ENCODE measurements at places on chromosomes 1 and 21. TPM values are rescaled to one million over a fixed set of nuclear protein-coding genes. Genes with fewer than 3 reads are reported as not detected.
A peak's percentile ranks its signal among the peaks of the same experiment; 100 is the strongest.

DNA sequence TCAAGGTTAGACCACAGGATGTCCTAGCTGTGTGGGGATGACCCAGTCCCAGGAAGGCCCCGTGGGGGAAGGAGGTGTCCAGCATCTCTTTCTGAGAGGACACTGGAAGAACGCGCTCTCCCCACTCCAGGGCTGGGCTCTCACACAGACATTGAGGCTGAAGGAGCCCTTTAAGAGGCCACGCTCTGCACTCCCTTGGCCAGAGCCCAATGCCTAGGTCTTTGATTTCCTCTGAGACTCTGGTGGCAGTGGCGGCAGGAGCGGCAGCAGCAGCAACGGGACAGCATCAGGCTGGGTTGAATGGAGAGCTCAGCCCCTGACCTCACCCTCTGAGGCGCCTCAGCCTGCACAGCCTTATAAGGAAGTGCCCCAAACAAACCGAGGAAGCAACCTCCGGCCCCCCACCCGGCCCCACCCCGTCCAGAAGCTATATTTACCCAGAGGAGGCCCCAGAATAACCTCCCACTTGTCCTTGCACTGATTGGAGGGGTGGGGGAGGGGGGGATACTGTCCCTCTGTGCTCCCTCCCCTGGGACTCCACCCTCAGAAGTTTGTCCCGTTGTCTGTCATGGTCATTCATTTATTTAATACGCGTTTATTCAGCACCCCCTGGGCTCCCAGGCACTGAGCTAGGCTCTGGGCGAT is 12.3 kb downstream of the NES start:
- DNase-seq: no peak

DNA sequence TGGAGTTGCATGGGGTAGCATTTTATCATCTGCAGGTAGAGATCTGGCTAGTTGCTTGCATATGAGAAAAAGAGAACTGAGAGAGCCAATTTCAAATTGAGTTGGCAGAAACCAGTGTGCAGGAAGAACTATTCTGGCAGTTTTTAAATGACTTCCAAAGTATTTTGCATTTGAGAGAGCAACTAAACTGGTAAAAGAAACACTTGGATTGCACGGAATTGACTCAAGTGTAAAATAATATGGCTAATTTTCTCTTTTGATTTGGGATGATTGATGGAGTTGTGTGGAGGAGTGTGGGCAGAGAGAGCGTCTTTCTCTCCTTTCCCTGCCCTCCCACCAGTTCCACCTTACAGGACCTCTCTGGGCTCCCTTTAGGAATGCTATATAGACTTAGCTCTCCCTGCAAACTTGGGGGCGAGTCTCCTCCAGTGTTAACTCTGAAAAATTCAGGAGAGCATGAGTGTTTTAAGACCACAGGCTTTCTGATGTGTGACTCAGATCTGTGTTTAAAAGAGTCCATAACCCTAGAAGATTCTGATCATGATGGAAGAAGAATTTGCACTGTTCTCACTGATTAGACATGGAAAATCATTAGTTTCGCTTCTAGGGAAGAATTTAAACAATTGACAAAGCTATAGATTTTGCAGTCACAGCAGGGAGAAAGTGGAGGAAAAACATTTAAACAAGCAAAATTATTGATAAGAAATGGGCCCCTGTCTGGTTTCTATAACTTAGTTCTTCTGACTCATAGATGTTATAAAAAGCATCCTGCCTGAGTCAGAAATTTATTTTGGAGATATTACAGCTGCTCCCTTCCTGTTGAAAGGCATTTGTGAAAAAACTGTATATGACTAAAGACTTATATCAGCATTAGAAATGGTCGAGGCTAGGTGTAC is 24.9 kb upstream of the CTBS start:
- no peak for DNase-seq

DNA sequence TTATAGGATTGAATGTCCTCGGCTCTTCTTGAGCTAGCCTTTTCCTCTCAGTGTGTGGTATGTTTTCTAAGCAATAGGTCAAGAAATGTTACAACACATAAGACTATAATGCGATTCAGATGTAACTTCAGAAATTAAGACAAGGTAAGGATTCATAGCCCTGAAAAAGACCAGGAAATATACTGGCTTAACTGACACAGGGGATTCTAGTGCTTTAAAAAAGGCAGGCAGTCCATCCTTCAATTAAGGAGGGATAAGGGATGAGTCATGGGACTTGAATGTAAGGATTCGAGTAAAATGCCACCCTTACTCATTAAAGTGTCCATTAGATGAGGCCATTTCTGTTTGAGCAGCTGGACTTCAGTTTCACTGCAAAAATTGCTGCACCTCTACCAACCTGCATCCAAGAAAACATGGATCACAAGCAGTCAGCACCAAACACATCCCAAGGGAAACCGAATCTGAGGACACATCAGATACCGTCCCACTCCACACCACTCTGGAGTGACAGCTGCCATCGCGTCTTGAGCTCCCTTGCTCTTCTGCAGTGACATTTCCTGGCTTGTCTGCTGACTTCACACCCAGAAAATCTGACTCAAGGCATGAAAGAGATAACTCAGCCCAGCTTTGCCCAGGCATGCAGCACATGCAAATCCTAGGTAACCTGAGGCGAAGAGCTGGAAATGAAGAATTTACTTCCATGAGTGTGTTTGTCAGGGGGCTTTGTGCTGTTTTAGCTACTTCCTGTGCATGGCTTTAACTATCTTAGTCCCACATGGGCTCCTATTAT is 37.8 kb downstream of the NGF start:
- DNase-seq: no peak

SLAMF1 gene
- 0.71 TPM for total RNA-seq

OR6K3 gene
- total RNA-seq: not detected

- DNase-seq: no peak
Measured at GRCh38 chr1:63777286-63777685, 3.5 kb downstream of the ROR1 start.

MATN1 gene
- 0.18 TPM for total RNA-seq

LHX4 gene
- total RNA-seq: not detected

- DNase-seq: no peak
Measured at GRCh38 chr1:23593556-23594148, 34.4 kb upstream of the ID3 start.

CD1B gene
- total RNA-seq: not detected

DNA sequence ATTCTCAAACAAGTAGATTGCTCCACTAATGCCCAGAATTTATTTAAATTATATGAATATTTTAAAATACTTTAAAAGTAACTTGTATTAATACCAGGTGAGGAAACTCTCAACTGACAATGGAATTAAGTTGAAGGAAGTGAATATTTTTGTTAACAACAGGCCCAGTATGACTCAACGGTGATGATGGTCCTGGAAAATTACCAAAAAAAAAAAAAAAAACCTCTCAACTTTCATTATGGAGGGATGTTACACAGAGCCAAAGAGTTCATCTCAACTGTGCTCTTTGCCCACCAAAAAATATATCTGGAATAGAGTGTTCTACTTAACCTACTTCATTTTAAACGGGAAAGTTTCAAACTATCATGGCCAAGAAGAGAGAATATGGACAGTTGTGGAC is 28.3 kb downstream of the CFH start:
- no peak for DNase-seq

PLA2G2D gene
- not detected for total RNA-seq

TRIM17 gene
- 1.2 TPM for total RNA-seq

- peak; percentile 90 for DNase-seq
Measured at GRCh38 chr1:36321119-36321951, 2.1 kb downstream of the EVA1B start.

DNA sequence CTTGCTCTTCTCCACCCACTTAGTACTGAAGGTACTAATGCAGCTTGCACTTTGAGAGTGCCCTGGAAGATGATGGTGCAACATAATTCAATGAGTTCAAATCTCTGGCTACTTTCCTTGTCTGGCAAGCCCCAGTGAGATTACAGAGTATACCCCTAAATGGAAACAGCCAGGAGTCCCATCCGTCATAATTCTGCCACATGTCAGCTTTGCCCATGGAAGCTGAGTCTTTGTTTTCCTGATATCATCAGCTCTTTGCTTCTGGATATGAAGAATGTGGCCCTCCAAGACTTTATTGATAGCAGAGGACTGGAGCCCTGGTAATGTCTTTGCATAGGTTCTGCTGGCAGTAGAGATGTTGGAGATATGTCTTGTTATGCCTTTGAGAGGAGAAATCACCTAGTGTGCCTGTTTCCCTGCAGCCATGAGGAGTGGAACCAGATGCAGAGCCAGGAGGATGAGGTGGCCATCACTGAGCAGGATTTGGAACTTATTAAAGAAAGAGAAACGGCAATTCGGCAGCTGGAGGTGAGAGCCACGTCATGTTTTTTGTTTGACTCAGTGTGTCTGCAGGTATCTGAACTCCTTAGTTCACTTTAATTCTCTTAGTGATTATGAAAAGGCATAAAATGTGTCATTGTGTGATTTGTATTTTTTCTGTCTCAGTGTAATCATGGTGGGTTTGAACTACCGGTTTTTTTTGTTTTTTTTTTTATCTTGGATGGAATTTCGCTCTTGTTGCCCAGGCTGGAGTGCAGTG is 18.7 kb upstream of the PPP1R8 start:
- no peak for DNase-seq

ZYG11A gene
- total RNA-seq: 0.09 TPM

SELP gene
- 21.0 TPM for total RNA-seq

DNA sequence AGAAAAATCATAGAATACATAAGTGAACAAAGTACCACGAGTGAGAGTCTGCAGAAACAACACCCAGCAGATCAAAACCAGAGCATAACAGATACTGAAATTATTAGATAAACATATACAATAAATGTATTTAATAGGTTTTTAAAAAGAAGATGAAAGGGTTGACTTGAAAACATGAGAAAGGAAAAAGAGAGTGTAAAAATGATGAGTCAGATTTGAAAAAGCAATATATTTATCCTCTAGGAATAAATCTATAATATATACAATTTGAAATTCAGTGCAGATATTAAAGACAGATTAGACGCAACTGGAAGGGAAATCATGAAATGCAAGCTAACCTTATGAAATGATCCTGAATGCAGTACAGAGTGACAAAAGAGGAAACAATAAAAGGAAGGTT is 170.2 kb upstream of the RUNX1 start:
- no peak for DNase-seq

- no peak for DNase-seq
Measured at GRCh38 chr1:192066202-192066601, 92.1 kb upstream of the RGS18 start.

WNT2B gene
- 10.9 TPM for total RNA-seq

GLRX2 gene
- total RNA-seq: 16.0 TPM

DNA sequence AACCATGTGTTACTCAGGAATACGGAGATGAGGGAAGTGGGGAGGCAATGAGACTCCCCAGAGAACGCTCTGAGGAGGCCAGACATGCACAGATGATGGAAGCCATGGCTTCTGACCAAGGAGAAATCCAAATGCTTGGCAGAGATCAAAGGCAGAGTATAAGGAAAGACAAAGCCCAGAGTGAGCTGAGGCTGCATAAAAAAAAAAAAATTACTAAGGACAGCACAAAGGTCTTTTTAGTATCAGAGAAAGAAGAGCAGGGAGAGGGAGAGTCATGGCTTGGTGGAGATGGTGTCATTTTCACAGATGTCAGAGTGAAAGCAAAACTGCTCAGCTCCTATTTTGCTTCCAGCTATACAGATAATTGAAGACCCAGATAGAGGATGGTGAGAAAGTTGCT is 8.1 kb upstream of the NCF2 start:
- DNase-seq: no peak

- DNase-seq: no peak
Measured at GRCh38 chr1:91584878-91585277, 84.2 kb downstream of the CDC7 start.

DNA sequence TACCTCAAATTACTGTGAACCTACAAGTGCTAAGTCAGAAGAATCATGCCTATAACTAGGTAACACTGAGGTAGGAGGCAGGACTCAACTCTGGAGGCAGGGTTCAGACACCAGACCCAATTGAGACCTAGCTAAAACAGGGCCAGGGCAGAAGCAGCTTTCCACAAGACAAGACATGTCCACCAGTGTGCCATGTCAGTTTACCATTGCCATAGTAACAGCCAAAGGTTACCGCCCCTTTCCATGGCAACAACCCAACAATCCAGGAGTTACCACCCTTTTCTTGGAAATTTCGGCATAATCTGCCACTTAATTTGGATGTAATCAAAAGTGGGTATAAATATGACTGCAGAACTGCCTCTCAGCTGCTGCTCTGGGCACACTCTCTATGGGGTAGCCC is 432.3 kb downstream of the DPYD start:
- no peak for DNase-seq

GRCh38 chr1:32783851-32784250 is 33.3 kb downstream of the YARS1 start:
- no peak for DNase-seq

- no peak for DNase-seq
Measured at GRCh38 chr21:38976900-38977299, 171.2 kb downstream of the ETS2 start.

DNA sequence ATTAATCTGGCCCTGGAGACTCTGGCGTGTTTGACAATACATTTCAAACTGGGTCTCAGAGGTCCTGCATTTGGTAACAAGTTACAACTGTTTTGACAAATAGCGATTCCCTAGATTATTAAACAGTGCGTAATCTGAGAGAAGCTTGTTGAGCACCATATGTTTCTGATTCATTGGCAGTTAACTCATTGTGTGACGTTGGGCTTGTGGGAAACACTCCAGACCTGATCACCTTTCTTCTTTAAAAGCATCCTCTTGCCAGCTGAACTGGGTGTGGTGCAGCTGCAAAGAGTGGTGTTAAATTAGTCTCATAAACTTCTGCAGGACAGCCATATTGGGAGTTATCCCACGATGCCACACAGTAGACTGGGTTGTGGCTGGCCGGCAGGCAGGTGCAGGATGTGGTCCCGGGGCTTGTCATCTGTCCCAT is 82.7 kb downstream of the CDC7 start:
- no peak for DNase-seq

KHDRBS1 gene
- total RNA-seq: 93.9 TPM

DNA sequence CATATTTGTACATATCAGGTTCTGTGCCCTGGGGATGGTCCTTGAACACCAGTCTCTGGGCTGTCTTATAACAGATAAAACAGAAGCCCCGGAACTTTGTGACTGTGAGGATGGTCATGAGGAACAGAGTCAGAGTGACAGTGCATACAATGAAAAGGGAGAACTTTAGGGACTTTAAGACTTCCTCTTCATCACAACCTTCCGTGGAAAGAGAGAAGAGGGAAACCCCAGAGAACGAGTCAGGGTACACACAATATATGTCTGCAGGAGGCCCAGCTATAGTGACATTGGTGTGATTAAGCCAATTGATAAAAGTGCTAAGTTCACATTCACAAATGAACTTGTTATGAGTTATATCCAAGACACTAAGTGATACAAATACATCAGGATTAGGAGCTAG is 32.1 kb downstream of the TLR5 start:
- no peak for DNase-seq

DNA sequence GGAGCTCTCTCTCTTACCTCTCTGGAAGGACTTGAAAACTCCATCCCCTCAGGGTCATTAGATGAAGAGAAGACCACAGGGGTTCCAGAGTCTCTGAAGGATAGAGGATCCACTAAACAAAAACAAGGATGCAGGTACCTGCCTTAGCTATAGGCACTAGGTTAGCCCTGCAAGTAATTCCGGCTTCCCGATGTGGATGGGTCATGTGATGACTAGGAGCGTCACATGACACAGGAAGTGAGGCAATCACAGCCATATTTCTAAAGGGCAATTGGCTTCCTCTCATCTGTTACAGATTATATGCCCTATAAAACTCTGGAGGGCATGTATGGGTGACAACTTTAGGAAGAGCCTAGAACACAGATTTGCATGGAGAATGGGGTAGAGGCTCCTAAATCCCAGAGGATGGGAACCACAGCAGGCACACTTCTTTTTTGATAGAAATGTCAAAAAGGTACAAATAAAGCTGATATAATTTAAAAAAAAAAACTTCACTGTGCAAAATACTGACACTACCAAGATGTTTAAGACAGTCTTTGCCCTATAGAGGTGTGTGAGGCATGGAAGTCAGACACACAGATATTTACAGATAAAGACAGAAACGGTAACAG is 14.1 kb downstream of the ENTREP3 start:
- DNase-seq: peak; percentile 81

RIIAD1 gene
- 1.1 TPM for total RNA-seq
